ENCODE measurements at places on chromosomes 6 and 20.

GRCh38 chr6:14619419-14619781 lies 501.8 kb downstream of the CD83 start:
- DNase-seq, result no peak

GRCh38 chr6:8157839-8158238 lies 55.5 kb upstream of the EEF1E1 start:
- no peak for DNase-seq

DNA sequence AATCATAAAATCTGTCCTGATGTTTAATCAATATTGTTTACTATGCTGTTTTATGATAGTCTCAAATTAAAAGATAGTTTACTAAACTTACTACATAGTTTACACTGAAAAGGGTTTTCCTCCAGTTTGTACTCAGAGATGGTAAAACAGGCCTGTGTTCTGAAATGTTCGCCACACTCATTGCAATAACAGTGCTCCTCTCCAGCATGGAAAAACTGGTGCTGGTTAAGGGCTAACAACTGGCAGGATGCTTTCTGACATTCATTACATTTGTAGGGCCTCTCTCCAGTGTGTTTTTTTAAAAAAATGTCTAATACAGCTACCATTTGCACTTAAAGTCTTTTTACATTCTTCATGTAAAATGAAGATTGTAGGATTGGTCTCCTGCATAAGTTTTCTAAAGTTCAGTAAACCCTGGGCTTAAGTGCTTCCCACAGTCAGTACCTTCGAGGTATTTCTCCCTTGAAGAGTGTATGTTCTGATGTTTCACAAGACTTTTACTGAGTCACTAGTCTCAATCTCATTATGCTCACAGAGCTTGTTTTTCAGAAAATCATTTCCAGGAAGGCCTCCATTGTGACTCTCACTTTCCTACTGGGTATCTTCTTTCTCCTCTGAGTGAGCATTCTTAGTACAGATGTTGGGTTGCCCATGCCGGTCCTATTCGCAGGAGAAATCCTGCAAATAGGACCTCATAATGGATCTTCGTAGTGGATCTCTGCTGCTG lies 8.7 kb upstream of the ZSCAN12 start:
- no peak for DNase-seq

GRCh38 chr20:8777911-8778310 lies 291.0 kb upstream of the PLCB4 start:
- no peak for DNase-seq

GRCh38 chr20:12528104-12528503 lies 480.7 kb upstream of the SPTLC3 start:
- DNase-seq, result no peak

DNA sequence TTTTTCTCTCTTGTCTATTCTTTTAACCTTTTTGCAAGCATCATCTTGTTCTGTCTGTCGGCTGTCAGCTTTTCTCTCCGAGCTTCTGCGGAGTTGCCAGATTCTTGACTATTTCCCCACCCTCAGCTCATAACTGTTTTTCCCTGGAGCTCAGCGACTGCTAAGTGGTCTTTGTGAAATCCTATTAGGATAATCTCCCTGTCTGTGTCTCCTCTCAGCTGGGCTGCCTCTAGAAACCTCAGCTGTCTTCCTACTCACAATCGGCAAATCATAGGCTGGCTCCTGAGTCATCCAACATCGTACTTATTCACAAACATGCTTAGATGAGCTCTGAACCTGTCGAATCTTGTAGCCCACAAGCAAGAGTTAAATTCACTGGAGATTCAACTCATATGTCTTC lies 332.3 kb downstream of the PTPRT start:
- no peak for DNase-seq

GRCh38 chr20:44288252-44288651 lies 22.8 kb downstream of the FITM2 start:
- no peak for DNase-seq

GRCh38 chr6:7505189-7505699 lies 36.2 kb upstream of the DSP start:
- DNase-seq, result peak; percentile 88

DNA sequence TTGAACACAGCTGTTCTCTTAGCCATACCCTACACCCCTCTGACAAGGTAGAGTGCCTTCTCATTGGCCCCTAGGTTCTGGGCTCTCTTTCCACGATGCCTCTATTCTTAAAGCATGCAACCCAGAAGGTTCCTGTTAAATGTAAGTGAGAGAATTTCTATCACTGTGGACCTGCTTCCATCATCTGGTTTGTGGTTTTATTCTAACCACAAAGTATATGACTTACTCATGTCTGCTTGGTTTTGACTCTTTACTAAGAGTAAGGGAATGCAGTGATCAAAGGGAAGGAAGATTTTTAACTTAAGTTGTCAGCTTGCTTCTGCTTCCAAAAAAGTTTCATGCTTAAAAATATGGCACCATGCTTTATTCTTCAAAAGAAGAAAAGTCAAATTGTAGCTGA lies 80.2 kb downstream of the ANKEF1 start:
- DNase-seq, result peak; percentile 81

DNA sequence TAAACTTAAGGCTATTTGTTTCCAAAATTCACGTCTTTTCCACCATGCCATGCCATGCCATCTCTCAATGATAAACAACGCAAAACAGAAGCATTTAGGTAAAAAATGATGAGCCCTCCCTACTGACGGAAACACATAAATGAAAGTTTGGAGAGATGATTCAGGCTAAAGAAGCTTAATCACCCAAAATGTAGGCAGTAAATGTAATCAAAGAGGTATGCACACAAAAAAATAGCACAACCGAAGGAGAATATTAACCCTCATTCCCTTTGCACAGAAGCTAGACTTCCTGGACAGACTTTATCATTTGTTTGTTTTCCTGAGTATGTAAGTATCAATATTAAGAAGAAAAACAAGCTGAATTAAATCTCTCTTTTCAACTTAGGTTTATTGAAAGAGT lies 28.8 kb downstream of the DCDC2 start:
- DNase-seq, result peak; percentile 27

GRCh38 chr6:110944681-110945151 lies 13.8 kb upstream of the GTF3C6 start:
- peak; percentile 97 for DNase-seq

GRCh38 chr6:44074813-44075646 lies 52.2 kb downstream of the MRPL14 start:
- peak; percentile 16 for DNase-seq

GRCh38 chr6:167119670-167120582 lies 3.0 kb upstream of the CCR6 start:
- no peak for DNase-seq

GRCh38 chr6:13624871-13625288 lies 9.7 kb downstream of the NOL7 start:
- peak; percentile 7 for DNase-seq

- DNase-seq, result no peak
Observed at GRCh38 chr6:124999105-124999764, 37.0 kb downstream of the RNF217 start.

DNA sequence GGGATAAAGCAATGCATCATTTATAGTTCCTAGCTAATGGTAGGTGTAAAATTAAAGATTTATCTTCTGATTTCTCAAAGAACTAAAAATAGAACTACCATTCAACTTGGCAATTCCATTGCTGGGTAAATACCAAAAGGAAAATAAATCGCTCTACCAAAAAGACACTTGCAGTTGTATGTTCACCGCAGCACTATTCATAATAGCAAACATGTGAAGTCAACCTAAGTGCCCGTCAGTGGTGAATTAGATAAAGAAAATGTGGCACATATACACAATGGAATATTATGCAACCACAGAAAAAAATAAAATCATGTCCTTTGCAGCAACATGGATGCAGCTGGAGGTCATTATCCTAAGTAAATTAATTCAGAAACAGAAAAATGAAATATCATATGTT lies 279.8 kb upstream of the PRND start:
- no peak for DNase-seq

GRCh38 chr6:165098165-165098564 lies 211.2 kb downstream of the C6orf118 start:
- no peak for DNase-seq

- DNase-seq, result no peak
Observed at GRCh38 chr6:137089305-137089704, 44.5 kb upstream of the IL20RA start.

GRCh38 chr6:13635948-13636658 lies 21.0 kb downstream of the NOL7 start:
- DNase-seq, result no peak

DNA sequence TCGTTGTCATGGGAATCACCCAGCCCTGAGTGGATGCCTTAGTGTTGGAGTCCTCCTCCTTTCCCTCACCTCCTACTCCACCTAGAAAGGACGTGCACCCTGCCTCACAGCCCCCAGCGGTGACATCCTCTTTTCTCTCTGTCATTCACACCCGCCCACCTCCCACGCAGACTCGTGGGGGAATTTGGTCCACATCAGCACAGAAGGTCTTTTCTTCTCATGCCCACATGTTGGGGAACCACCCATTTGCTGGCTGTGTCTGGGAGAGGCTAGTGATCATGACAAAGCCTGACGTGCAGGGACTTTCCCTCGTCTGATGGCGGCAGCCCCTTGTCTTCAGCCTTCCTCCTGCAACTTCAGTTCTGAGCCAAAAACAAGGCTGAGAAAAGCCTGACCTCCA lies 96.0 kb upstream of the CNKSR3 start:
- no peak for DNase-seq

DNA sequence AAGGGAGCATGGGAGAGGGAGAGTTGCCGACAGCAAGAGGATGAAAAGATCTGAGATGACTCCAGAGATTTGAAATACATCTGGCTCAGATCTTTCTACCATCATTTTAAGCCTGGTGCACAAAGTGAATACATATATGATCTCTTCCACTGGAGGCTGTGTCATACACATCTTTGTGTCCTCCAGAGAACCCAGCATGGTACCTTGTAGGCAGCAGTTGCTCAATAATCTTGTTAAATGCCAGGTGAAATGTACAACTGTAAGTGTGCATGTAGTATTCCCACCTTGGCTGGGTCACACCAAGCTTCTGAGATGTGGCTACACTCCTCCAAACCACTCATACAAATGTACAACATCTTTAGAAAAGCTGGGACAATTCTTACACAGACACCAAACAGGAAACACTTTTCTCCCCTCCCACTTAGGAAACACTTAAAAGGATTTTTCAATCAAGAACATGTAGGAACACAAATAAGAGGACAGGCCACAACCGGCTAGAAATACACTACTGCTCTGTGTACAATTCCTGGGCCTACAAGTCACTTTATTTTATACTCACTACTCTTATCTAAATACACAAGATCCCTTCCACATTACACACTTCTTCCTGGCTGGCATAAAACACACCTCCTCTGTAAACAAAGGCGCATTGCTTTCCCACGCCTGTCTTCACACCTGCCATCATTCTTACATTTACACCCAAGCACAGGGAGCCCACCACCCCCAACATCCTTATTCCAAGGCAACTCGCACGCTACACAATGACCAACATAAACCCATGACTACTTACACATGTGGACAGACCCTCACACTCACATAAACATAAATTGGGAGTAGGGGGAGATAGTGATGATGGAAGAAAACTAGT lies 3.8 kb upstream of the IER3 start:
- no peak for DNase-seq

DNA sequence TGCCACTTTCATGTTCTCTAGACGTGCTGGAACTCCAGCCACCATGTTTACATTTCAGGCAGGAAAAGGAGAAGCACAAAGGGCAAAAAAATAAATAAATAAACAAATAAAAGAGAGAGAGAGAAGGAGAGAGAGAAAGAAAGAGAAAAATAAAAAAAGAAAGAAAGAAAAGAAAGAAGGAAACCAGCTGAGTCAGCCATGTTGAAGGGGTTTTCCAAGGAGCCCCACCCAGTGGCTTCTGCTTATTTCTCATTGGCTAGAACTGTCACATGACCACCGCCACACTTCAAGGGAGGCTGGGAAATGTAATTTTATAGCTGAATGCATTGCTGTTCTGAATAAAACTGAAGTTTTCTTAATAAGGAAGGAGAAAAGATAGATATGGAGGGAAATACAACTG lies 71.1 kb downstream of the BFSP1 start:
- no peak for DNase-seq

DNA sequence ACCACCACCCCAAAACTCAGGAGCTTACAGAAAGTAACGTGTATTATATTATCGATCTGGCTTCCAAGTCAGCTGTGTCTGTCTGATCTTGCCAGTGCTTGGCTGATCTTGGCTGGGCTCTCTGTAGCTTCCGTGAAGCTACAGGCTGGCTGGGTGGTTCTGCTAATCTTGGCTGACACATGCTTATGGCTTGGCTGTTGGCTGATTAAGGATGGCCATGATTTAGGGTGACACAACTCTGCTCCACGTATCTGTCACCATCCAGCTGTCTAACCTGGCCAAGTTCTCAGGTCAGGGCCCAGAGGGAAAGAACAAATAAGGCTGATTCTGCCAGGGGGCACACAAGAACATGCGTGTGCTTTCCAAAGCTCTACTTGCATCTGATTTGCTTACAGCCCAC lies 64.7 kb upstream of the PRL start:
- DNase-seq, result no peak

DNA sequence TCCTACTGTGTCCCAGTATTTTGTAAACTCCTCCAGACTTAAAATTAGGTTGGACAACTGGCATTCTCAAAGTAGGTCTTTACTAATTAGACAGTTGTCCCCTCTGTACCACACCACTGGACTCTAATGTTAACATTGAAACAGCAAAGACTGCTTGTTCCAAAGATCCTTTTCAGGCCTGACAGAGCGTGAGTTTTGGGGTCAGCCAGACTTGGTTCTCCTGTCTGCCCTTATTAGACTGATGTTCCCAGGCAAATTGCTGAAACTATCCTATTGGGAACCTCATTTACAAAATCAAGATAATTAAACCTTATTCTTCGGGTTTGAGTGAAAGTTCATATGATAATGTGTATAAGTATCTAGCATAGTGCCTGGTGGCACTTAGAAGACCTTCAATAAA lies 3.7 kb upstream of the BICRAL start:
- no peak for DNase-seq

DNA sequence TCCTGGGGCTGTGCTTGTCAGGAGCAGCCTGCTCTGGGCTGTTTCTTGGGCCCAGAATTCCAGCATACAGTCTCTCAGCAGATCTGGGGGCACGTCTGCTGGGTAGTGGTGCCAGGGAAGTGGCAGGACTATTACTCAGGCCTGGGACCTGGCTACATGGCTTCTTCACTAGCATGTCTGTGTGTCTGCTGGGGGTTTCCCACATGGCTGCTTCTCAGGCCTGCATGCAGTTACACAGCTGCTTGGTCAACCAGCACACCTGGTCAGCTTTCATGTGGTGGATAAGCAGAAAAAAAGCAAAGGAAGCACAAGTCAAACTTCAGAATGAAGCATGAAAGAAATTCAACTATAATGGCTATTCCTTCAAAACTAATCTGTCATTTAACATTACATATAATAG lies 316.2 kb upstream of the NOX3 start:
- DNase-seq, result no peak
